ENCODE measurements at places on chromosomes 3 and 15. TPM values are rescaled to one million over a fixed set of nuclear protein-coding genes. Genes with fewer than 3 reads are reported as not detected.

The TP63 gene
- 0.16 TPM for total RNA-seq

The ANKUB1 gene
- total RNA-seq: not detected

The PLCH1 gene
- under 0.01 TPM for total RNA-seq

The CCR3 gene
- total RNA-seq: not detected

Data from epithelial cell of alveolus of lung (primary cell).